SJSA1 (cell line): ENCODE measurements at places on chromosomes 6 and 20.

DNA sequence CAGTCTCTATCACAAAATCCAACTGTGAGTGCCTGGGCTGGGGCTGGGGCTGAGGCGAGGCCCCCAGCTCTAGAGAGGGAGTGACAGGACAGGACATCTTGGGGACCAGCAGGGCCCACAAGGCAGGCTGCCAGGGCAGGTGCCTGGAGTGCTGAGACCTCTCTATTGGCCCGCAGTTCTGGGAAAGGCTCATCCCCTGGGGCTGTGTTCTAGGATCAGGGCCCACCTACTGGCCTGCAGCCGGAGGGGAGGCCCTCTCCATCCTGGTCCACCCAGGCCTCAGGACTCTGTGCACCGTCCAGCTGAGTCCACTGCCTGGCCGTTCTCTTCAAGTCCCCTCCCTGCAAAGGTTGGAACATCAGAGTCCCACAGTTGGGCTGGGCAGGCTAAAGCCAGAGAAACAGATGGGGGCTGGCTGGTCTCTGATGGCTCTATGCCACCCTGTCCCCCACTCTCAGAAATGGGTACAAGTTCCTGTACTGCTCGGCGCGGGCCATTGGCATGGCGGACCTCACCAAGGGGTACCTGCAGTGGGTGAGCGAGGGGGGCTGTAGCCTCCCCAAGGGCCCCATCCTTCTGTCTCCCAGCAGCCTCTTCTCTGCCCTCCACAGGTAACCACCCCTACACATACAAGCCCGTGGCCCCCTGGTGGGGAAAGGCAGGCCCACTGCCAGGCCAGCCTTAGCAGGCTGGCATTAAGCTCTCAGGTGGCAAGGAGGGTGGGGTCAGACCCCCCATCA lies 9.0 kb downstream of the EMILIN3 start:
- no peak overlapping the region for H3K27ac ChIP-seq
- no peak overlapping the region for H3K4me3 ChIP-seq
- DNase-seq: no peak

DNA sequence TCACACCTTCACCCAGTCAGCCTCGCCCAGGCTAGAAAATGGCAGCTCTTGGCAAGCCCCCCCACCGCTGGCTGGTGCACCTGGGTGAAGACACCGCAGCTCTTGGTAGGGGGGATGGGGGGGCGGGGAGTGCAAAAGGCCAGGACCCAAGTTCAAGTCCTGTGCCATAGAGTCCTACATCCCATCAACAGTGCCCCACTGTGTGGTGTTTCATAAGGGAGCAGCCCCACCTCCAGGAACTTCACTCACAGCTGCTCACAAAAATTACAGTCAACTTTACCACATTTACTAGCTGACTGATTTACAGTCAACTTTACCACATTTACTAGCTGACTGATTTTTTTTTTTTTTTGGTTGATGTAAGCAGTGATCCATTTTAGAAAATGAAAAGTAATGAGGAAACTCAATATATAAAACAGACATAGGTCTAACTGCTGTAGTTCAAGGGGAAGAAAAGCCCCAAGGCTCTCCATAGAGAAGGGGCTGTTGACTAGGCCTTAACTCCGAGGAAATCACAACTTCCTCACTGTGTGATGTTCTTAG lies 208.9 kb upstream of the SNX9 start:
- H3K27me3 ChIP-seq: no peaks in the 10 kb centered on the region
- H3K36me3 ChIP-seq: no peaks in the 10 kb centered on the region
- DNase-seq: no peak
- H3K4me1 ChIP-seq: peaks cover 29% of the 10 kb centered on the region
- no peak overlapping the region for H3K27ac ChIP-seq
- H3K4me3 ChIP-seq: no peak overlapping the region

- no peak for DNase-seq
- no peaks in the 10 kb centered on the region for H3K27me3 ChIP-seq
- H3K4me3 ChIP-seq: no peak overlapping the region
- no peaks in the 10 kb centered on the region for H3K36me3 ChIP-seq
These were observed 95.9 kb upstream of the PTPRK start for GRCh38 chr6:128616342-128616741.

DNA sequence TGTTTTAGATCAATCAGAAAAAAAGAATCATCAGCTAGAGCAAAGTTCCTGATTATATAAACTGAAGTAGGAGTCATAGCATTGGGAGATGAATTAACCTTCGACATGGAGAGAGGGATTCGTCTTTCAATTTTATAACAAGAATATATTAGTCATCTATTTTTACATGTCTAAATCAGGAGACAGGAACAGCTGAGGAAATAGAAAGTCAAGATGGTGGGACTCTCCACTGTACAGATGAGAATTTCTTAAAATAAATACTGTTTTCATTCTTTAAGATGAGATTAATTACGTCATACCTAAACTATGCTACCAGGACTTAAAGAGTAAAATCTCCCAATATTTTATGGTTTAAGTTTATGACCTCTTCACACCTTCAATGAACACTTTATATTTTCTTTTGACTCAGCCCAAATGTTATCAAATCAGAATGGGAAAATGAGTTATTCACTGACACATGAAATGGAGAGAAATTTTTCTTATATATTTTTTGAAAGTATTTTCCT lies 1137.7 kb downstream of the EPHA7 start:
- no peaks in the 10 kb centered on the region for H3K36me3 ChIP-seq
- H3K27me3 ChIP-seq: no peaks in the 10 kb centered on the region
- H3K27ac ChIP-seq: no peak overlapping the region
- H3K4me3 ChIP-seq: no peak overlapping the region

GRCh38 chr6:39309942-39310531 lies 4.2 kb downstream of the KCNK17 start:
- H3K27ac ChIP-seq: no peak overlapping the region
- H3K36me3 ChIP-seq: no peaks in the 10 kb centered on the region
- H3K4me3 ChIP-seq: no peak overlapping the region
- peaks cover 26% of the 10 kb centered on the region for H3K27me3 ChIP-seq
- H3K4me1 ChIP-seq: no peaks in the 10 kb centered on the region

DNA sequence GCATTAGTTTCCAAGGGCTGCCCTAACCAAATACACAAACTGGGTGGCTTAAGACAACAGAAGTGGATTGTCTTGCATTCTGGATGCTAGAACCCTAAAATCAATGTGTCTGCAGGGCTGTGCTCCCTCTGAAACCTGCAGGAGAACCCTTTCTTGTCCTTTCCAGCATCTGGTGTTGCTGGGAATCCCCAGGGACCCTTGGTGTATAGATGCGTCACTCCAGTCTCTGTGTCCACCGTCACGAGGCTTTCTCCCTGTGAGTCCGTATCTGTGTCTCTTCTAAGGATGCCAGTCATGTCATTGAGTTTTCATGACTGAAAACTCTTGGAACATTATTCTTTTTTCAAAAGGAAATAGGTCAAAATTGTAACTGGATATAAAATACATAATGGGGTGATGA lies 142.9 kb downstream of the RNASET2 start:
- H3K27me3 ChIP-seq: no peaks in the 10 kb centered on the region
- no peak for DNase-seq
- H3K4me1 ChIP-seq: no peaks in the 10 kb centered on the region
- H3K36me3 ChIP-seq: no peaks in the 10 kb centered on the region
- H3K4me3 ChIP-seq: no peak overlapping the region

DNA sequence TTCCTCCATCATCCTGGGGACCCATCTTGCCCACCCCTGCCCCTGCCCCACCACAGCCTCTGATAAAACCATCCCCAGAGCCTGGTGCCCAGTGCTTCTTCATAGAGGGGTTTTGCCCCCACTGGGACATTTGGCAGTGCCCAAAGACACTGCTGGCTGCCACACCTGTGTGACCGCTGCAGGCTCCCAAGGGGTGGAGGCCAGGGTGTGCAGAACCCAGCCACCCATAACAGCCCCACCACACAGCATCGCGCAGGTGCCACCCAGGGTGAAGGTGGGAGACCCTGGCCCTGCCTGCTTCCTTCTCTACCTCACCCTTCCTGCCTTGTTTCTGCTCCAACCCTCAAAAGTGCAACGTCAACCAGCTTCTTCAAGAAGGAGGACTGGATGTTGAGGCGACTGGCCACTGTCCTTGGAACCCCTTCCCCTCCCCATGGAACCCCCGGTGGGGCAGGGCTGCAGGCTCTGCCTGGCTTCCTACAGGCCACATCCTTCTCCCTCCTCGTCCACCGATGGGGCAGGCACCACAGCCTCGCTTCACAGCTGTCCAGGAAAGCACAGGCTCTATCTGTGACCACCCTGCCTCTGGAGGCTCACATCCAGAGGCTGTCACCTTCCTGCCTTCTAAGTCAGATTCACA lies 79.2 kb upstream of the MPC1 start:
- no peak overlapping the region for H3K27ac ChIP-seq
- no peak for DNase-seq
- no peaks in the 10 kb centered on the region for H3K27me3 ChIP-seq

GRCh38 chr6:97460394-97461080 lies 177.5 kb upstream of the MMS22L start:
- no peaks in the 10 kb centered on the region for H3K36me3 ChIP-seq
- no peak for DNase-seq
- no peaks in the 10 kb centered on the region for H3K4me1 ChIP-seq
- no peak overlapping the region for H3K4me3 ChIP-seq
- H3K27ac ChIP-seq: no peak overlapping the region

- peaks cover 7% of the 10 kb centered on the region; the same call in 1 of the 2 replicates for H3K4me1 ChIP-seq
- no peak for DNase-seq
- no peak overlapping the region for H3K4me3 ChIP-seq
- H3K27me3 ChIP-seq: no peaks in the 10 kb centered on the region
- no peak overlapping the region for H3K27ac ChIP-seq
These were observed 8.2 kb upstream of the CD93 start for GRCh38 chr20:23094213-23094896.
